ENCODE measurements at places on chromosomes 1 and 21.

DNA sequence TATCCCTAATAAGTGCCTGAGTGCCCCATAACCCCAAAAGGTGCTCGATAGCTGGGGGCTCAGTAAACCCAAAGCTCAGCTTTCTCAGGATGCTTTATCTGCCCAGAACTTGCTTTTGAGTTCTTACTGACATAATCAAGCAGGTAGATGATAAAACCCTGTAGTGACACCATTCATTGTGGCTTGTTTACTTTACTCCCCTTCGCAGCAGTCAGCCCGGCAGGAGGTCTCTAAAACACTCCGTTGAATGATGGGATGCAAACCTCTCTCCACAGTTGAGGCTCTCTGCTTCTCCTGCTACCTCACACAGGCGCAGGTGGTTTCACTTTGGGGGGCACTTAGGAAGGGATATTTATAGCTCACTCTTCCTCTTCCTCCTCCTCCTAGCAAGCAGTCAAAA, 349.4 kb downstream of the HLX start:
- DNase-seq: no peak

GRCh38 chr1:171267391-171267790, 19.1 kb downstream of the FMO1 start:
- no peak for DNase-seq

- no peak for DNase-seq
Observed at GRCh38 chr1:62299426-62300200, 19.6 kb downstream of the KANK4 start.

GRCh38 chr1:59892841-59893811, 33.4 kb downstream of the CYP2J2 start:
- no peak for DNase-seq

DNA sequence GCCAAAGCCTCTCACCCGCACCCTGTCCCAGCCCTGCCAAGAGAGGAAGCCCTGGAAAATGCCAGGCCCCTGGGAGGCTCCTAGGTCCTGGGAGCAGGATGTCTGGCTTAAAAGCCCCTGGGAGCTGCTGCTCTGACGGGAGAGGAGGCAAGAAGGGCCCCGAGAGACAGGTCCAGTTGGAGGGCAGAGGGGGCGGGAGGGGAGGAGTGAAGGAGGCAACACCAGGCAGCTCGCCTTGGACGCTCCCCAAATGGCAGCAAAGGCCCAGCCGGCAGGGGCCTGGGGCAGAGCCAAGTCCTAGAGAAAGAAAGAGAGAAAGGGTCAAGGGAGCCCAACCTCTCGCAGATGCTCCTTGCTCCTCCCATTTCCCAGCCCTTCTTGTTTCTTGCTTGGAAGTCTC, 6.8 kb downstream of the ETV3L start:
- DNase-seq: no peak

DNA sequence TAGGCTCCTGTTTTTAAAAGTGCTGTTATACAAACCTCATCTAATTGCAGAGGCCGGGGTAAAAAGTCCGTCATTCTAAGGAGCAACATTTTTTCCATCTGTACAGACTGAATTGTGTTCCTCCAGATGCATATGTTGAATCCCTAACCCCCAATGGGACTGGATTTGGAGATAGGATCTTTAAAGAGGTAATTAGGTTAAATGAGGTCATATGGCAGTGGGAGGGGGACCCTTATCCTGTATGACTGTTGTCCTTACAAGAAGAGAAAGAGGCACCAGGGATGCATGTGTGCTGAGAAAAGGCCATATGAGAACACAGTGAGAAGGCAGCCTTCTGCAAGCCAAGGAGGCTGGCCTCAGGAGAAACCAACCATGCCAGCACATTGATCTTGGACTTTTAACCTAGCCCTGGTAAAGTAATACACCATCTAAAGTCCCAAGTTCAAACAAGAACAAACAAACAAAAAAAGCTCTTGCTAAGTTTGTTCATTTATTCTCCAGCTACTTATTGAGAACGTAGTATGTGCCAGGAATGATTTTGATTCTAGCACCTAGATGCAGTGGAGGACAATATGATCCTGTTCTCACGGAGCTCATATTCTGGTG, 352.4 kb downstream of the NTNG1 start:
- DNase-seq: no peak

Data from AG08395 (cell line).